ENCODE measurements at places on chromosomes 12 and 14.

DNA sequence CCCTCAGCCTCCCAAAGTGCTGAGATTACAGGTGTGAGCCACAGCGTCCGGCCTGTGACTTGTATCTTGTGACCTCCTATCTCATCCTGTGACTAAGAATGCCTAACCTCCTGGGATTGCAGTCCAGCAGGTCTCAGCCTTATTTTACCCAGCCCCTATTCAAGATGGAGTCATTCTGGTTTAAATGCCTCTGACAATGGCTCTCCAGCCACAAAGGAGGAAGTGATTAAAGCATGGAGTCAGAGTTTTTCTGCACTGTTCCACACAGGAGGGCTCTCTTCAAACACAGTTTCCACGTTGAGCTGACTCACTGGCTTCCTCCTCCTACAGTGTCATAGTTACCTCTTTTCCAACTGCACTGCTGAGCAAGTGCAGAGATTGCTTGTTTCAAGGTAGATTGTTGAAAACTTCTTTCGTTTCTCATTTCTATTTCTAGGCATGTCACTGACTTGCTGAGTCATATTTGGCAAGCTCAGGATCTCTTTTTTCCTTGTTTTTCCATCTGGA is 383.8 kb downstream of the PCNX1 start:
- DNase-seq: peak; percentile 15

DNA sequence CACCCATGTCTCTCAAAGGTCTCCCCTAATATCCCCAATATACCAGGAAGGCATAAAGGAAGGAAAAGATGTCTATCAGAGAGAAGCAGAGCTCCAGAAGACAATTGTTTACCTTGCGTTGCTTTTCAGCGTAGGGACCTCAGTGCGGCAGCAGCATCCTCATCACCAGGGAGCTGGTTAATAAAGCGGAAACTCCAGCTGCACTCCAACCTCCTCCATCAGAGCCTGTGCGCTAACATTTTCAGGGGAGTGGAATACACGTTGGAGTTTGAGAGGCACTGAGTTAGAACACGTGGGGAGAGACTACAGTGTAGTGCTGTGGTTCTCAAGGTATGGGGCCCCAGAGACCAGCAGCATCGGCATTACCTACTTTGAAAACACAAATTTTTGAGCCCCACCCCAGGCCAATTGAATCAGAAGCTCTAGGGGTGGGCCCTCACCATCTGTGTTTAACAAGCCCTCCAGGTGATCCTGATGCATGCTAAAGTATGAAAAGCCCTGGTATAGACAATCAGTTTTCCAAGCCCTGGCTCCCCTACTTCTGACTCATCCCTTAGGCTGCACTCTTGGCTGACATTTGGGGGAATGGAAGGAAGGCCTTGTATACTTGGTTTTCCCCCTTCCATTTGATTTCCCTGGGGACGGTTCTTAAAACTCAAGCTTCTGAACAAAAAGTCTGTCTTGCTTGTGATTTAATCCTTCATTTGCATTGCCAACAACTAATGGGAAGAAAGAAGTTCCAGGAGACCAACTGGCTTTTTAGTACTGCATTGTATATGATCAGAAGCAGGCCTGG is 419.0 kb upstream of the CCDC196 start:
- DNase-seq: no peak

DNA sequence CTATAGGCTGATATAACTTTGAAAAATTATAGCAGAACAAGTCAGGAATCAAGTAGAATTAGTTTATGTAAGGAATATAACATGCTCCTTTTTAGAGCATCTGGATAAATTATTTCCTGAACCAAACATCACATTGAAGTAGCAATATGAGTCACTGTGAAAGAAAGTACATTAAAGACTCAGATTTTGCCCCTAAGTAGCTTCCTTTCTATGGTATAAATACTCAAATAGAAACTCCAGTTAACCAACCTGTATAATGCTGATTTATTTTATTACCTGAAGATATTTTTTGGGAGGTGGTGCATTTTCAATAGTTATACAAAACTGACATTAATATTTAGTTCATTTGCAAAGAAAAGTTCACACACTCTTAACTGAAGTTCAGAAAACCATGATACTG is 312.1 kb downstream of the ITPR2 start:
- no peak for DNase-seq

GRCh38 chr12:59980476-59980875 is 384.6 kb downstream of the SLC16A7 start:
- no peak for DNase-seq

GRCh38 chr12:113612076-113612728 is 140.5 kb upstream of the LHX5 start:
- no peak for DNase-seq

- DNase-seq: no peak
Measured at GRCh38 chr14:91230397-91231035, 14.0 kb downstream of the GPR68 start.

GRCh38 chr12:118189741-118190191 is 53.8 kb downstream of the PEBP1 start:
- DNase-seq: no peak

- DNase-seq: no peak
Measured at GRCh38 chr14:89336338-89336737, 80.7 kb downstream of the FOXN3 start.

GRCh38 chr12:102120886-102121285 is 903 bp downstream of the PARPBP start:
- DNase-seq: peak; percentile 30

DNA sequence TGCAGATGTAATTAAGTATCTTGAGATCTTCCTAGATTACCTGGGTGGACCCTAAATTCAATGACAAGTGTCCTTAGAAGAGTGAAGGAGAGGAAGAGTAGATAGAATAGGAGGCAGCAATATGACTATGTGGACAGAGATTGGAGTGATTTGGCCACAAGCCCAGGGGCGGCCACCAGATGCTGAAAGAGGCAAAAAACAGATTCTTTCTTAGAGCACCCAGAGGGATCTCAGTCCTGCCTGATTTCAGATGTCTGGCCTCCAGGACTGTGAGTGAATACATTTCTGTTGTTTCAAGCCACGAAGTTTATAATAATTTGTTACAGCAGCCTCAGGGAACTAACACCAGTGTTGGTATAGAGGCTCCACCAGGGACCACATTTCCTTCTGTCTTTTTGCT is 67.3 kb downstream of the DACT1 start:
- DNase-seq: no peak

DNA sequence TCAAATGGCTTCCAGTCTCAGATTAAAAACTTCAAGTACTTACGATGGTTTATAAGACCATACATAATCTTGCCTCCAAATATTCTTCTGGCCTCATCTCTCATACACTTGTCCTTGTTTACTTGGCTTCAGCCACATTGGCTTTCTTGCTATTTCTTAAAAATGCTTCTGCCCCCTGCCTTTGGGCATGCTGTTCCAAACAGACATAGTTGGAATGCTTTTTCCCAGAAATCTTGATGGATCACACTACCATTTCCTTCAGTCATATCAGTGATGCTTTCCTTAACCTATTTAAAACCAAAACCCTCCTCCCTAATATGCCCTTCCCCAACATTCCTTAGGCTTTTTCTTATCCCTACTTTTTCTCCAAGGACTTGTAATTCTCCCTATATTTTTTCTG is 74.4 kb upstream of the PAWR start:
- no peak for DNase-seq

DNA sequence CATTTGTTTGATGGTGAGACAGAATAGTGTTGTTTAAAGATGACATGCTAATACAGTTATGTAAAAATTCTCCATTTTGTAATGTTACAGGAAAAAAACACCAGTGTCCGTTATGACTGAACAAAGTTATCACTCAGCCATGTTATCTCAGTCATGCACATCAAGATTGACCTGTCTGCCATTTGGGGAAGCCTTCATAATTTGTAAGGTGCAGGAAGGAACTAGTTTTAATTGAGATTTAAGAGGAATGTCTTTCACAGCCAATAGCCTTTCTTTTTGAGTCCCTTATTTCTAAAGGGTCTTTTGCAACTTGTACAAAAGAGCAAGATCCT is 432.2 kb downstream of the RAD51B start:
- DNase-seq: no peak

DNA sequence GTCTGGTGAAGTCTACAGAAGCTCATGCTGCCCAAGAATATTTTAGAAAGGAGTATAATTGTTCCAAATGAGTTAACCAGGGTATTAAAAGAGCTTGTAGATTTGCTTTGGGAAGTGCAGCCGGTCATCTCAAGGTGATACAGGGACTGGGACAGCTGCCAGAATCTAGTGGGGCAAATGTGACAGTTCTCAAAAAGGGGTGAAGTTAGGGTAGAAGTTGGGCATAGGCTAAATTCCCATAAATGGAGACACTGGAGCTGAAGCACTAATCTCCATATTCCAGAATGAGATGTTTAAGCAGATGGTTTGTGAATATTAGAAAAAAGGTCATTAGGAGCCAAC is 94.7 kb downstream of the ANO6 start:
- DNase-seq: no peak

DNA sequence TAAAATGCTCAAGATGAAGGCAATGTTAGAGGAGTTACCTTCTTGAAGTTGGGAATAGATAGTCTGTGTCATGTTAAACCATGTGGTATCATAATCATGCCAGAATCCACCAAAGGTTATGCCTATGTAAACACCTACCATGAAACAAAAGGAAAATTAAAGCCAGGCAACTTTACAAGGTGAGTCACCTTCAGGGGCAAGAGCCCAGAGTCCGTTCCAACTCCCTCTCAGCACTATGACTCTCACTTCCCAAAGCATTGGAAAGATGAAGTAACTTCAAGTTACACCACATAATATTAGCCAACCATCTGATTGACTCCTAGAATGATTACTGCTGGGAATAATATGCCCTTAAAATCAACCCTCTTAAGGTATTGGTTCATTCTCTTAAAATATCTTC is 38.5 kb downstream of the CATSPERB start:
- DNase-seq: peak; percentile 9

DNA sequence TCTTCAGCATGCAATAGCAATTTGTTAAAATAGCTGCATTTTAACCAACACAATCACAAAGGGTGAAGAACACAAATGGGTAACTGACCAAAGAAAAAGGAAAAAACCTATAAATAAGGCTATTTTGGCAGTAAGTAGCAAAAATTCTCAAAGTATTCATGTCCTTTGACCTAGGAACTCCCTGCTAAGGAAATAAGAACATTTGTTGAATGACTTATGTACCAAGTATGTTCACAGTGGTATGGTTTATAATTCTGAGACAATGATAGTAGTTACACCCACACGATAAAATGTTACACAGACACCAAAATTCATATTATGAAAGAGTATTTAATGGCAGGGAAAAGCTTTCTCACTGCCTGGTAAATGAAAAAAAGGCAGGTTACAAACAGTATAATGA is 16.9 kb downstream of the CCDC88C start:
- DNase-seq: no peak

- no peak for DNase-seq
Measured at GRCh38 chr14:89963288-89963978, 7.7 kb downstream of the TDP1 start.

GRCh38 chr12:25187781-25188180 is 7.2 kb downstream of the DNAI7 start:
- no peak for DNase-seq

DNA sequence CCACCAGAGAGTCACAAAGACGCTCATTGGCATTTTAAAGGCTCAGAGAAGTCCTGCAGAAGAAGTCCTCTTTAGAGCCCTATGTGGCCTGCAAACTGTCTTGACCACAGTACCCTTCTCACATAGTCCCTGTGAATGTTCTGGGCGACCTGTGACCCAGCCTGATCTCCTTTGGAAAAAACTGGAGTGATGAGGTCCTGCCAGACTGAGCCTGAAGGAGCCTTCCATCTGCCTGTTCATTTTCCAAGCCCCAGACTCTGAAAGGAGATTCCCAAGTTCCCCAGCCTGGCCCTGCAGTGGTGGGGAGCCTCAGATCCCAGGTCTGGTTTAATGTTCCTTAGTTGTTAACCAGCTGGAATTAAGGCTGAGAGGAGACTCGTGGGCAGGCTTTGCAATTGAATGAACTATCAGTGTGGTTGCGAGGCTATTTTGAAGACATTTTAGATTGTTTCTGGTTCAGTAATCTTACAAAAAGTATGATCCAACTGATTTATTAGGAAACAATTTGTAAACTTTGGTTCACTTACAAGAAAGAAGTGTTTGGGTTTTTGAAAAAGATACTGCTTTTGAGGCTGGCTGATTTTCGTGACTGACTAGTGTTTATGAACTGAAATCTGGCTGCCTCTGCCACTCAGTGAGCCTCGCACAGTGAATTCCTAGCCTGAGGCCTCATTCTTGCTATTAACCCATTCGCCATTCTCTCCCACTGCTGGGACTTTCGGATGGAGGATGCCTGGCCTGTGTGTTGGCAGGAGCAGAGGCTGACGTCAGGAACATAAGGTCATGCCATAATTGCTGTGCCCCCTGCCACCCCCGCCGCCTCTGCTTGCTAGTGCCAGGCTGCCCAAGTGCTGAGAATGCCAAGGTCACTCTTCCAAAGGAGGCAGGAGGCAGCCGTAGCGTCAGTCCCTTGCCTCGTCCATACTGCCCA is 249.0 kb downstream of the CACNA1C start:
- DNase-seq: no peak

GRCh38 chr12:113476176-113476986 is 4.7 kb upstream of the LHX5 start:
- DNase-seq: no peak

GRCh38 chr12:57368349-57369095 is 62.3 kb downstream of the R3HDM2 start:
- DNase-seq: peak; percentile 8

DNA sequence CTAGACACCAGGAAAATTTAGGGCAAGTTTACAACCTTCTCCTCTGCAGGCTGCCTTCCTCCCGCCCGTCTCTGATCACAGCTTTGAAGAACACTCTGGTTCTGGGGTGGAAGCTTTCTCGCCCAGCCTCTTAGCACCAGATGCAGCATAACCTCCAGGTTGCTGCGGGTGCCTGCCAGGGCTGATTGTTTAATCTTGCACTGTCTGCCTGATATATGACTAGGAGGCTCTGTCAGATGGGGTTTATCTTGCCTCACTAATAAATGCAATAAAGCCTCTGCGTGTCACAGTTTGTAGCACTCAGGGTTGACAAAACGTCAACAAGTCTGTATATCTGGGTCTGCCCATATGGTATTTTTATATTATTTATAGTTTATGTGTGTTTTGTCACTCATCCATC is 388.2 kb downstream of the FUT8 start:
- DNase-seq: no peak

DNA sequence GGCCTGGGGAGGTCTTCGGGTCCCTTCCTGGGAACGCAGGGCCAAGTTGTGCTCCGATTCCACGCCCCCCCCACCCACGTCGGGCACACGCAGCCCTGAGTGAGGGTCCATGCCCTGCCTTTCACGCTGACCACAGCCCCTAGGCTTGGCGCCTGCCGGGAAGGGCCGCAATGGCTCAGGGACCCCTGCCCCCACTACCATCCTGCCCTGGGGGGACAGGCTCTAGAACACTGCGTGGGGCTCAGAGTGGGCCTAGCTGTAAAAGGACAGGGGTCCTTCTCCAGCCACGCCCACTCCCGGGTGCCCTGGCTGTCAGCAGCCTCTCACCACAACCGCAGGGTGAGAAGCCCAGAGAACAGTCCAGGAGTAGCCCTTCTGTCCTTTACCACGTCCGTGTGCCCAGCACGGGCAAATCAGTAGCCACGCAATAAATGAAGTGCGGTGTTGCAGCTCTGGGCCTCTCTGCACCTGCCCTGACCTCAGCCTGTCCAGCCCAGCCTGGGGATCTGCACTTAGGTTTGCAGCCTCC is 9.4 kb upstream of the GPR68 start:
- no peak for DNase-seq

GRCh38 chr12:56572288-56572687 is 50.7 kb downstream of the RBMS2 start:
- no peak for DNase-seq

- DNase-seq: no peak
Measured at GRCh38 chr12:34402228-34402898, 380.1 kb downstream of the ALG10 start.

- no peak for DNase-seq
Measured at GRCh38 chr14:96084796-96085195, 45.6 kb downstream of the C14orf132 start.

All from Calu3 (cell line).